Smooth muscle cell of bladder (primary cell): ENCODE measurements at places on chromosomes 5 and 9. TPM values are rescaled to one million over a fixed set of nuclear protein-coding genes. Genes with fewer than 3 reads are reported as not detected.

The PCSK5 gene
- 5.7 and 12.5 TPM in 2 replicates for total RNA-seq

The TAS2R1 gene
- total RNA-seq = not detected in 2 replicates

The CA9 gene
- total RNA-seq = 2.0 and 16.1 TPM in 2 replicates

The SLC2A6 gene
- total RNA-seq = 12.9 and 14.1 TPM in 2 replicates

The BARX1 gene
- total RNA-seq = not detected in 2 replicates

The RNF183 gene
- total RNA-seq = not detected in 2 replicates

The LTC4S gene
- total RNA-seq = 0.65 TPM in 1 of 2 replicates, not detected in the other

The GOLGA2 gene
- total RNA-seq = 136 and 138 TPM in 2 replicates

The PTGDS gene
- 2.3 and 14.1 TPM in 2 replicates for total RNA-seq

The ARSI gene
- 22.2 and 26.8 TPM in 2 replicates for total RNA-seq

The SGCD gene
- 9.2 and 16.5 TPM in 2 replicates for total RNA-seq

The ADGRD2 gene
- total RNA-seq = not detected in 2 replicates

The MRPL22 gene
- total RNA-seq = 23.3 and 32.4 TPM in 2 replicates

The TRPM3 gene
- 0.85 and 0.92 TPM in 2 replicates for total RNA-seq

The PPP2R2B gene
- total RNA-seq = under 0.01 and 0.37 TPM in 2 replicates

The BTNL8 gene
- total RNA-seq = not detected in 2 replicates

The VLDLR gene
- total RNA-seq = 35.6 and 44.7 TPM in 2 replicates

The ANKRD55 gene
- total RNA-seq = not detected in 2 replicates

The QSOX2 gene
- 9.1 and 10.3 TPM in 2 replicates for total RNA-seq

The GRIA1 gene
- under 0.01 and 0.18 TPM in 2 replicates for total RNA-seq

The OBP2B gene
- not detected in 2 replicates for total RNA-seq

The PCDHGC4 gene
- total RNA-seq = 1.7 TPM in 2 replicates

The PCDHGA7 gene
- 4.1 and 4.6 TPM in 2 replicates for total RNA-seq

The CDC25C gene
- 0.55 and 1.1 TPM in 2 replicates for total RNA-seq

The FRMD3 gene
- total RNA-seq = 0.14 and 0.18 TPM in 2 replicates

The AJM1 gene
- total RNA-seq = 1.00 and 1.4 TPM in 2 replicates

The FOXD4 gene
- under 0.01 and 0.28 TPM in 2 replicates for total RNA-seq

The LHX3 gene
- total RNA-seq = not detected in 2 replicates

The PFN3 gene
- total RNA-seq = not detected in 2 replicates

The HSPA5 gene
- 191 and 214 TPM in 2 replicates for total RNA-seq

The CDKN2B-AS1 gene
- 3.6 and 4.8 TPM in 2 replicates for total RNA-seq

The CFAP77 gene
- total RNA-seq = 0.14 TPM in 1 of 2 replicates, not detected in the other

The FGFR4 gene
- 2.2 and 19.8 TPM in 2 replicates for total RNA-seq

The BHMT2 gene
- 3.4 and 6.6 TPM in 2 replicates for total RNA-seq

The GM2A gene
- total RNA-seq = 25.0 and 32.8 TPM in 2 replicates

The GDF9 gene
- 0.09 and 0.28 TPM in 2 replicates for total RNA-seq

The DAPK1 gene
- total RNA-seq = 23.8 and 30.0 TPM in 2 replicates

The IL11RA gene
- total RNA-seq = 8.8 and 14.1 TPM in 2 replicates

The TAF11L10 gene
- not detected in 2 replicates for total RNA-seq

The PDE8B gene
- 0.09 and 0.14 TPM in 2 replicates for total RNA-seq

The PCDHGA8 gene
- 3.0 and 3.3 TPM in 2 replicates for total RNA-seq

The LAMC3 gene
- total RNA-seq = 0.09 and 0.28 TPM in 2 replicates

The RNF180 gene
- 0.71 and 0.74 TPM in 2 replicates for total RNA-seq

The ANKRD31 gene
- total RNA-seq = 0.09 and 0.14 TPM in 2 replicates

The NR2F1 gene
- total RNA-seq = 49.5 and 55.8 TPM in 2 replicates

The ORM2 gene
- not detected in 2 replicates for total RNA-seq

The CMYA5 gene
- 1.3 and 3.0 TPM in 2 replicates for total RNA-seq

The PCDHGB7 gene
- total RNA-seq = 6.3 and 6.9 TPM in 2 replicates

The PCDHB4 gene
- total RNA-seq = 0.09 and 0.14 TPM in 2 replicates

The PCDHA10 gene
- total RNA-seq = 0.14 and 0.28 TPM in 2 replicates

The LSM11 gene
- total RNA-seq = 1.7 and 4.5 TPM in 2 replicates

The MARCOL gene
- 4.0 and 8.3 TPM in 2 replicates for total RNA-seq

The DROSHA gene
- total RNA-seq = 40.5 and 40.8 TPM in 2 replicates

The GAPVD1 gene
- 34.1 and 36.1 TPM in 2 replicates for total RNA-seq

The PAPPA gene
- 137 and 209 TPM in 2 replicates for total RNA-seq

The SLCO6A1 gene
- not detected in 2 replicates for total RNA-seq

The MRNIP gene
- total RNA-seq = 9.0 and 13.8 TPM in 2 replicates

The PROB1 gene
- total RNA-seq = 0.71 and 1.0 TPM in 2 replicates
